IMR-90 (cell line): ENCODE measurements at places on chromosomes 6 and 20. TPM values are rescaled to one million over a fixed set of nuclear protein-coding genes. Genes with fewer than 3 reads are reported as not detected.
A peak's percentile ranks its signal among the peaks of the same experiment; 100 is the strongest.

- H3K4me1 ChIP-seq, result no peaks in the 10 kb centered on the region
- H3K36me3 ChIP-seq, result no peaks in the 10 kb centered on the region
These were observed 22.6 kb upstream of the CRISP1 start for GRCh38 chr6:49888742-49889431.

DNA sequence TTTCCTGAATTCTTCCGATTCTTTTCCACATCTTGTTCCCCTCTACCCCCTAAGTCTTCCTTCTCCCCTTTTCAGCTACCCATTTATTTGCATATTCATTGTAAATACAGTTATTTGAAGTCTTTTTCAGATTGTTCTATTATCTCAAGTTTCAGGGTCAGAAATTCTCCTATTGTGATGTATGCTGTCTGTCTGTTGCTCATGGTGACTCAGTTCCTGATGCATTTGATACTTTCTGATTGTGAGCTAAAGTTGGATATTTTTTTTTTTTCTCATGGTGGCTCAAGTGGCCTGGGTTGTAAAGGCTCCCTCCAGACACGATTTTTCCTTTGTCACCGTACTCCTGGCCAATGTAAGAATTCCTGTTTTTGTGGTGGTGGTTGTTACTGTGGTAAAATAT is 4.9 kb upstream of the PI16 start:
- peaks cover 5% of the 10 kb centered on the region; the same call in 1 of the 2 replicates for H3K4me1 ChIP-seq
- no peaks in the 10 kb centered on the region for H3K36me3 ChIP-seq
- H3K4me3 ChIP-seq, result no peak overlapping the region
- H3K27me3 ChIP-seq, result no peaks in the 10 kb centered on the region

GRCh38 chr20:54004445-54004844 is 65.9 kb downstream of the BCAS1 start:
- H3K4me3 ChIP-seq, result no peak overlapping the region
- no peak for DNase-seq
- H3K27me3 ChIP-seq, result no peaks in the 10 kb centered on the region; the same call in 1 of the 2 replicates
- H3K36me3 ChIP-seq, result no peaks in the 10 kb centered on the region
- no peak overlapping the region for H3K27ac ChIP-seq

DNA sequence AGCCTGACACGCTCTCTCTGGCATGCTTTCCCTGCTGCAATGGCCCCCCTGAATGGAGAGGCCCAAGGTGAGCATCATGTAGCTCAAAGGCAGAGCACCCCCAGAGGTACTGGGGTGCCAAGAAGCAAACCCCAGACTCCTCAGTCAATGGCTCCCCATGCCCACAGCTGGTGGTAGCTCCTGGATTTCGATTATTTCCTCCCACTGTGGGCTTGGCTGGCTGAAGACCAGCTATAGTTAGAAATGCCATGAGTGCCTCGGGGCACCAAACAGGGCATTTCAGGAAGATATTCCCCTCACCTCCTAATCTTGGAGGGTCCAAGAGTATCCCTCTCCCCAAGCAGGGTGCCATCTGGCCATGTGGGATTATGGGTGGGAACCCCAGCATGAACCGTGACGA is 16.8 kb downstream of the MAP1LC3A start:
- H3K27ac ChIP-seq, result no peak overlapping the region
- H3K36me3 ChIP-seq, result 0 out of 2 replicates have a peak, but pooled peaks cover 1% of the 10 kb centered on the region
- H3K4me1 ChIP-seq, result peaks cover 8% of the 10 kb centered on the region
- H3K4me3 ChIP-seq, result no peak overlapping the region
- DNase-seq, result no peak

DNA sequence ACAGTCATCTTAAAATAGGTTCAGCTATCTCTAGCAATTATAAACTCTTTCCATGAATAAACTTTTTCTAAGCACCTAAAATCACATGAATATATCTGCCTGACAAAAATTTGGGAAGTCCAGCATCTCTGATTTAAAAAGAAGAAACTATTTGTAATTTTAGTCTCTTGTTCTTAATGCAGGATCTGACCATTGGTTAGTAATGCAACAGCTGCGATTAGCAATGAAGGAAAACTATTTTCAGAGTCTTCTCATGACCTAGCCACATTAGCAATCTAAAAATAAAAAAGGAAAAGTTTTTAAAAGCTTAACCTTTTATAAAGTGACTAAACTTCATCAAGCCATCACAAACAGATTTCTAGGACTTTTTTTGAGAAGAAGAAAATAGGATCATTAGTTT is 97.5 kb downstream of the PTPRK start:
- H3K4me1 ChIP-seq, result no peaks in the 10 kb centered on the region
- no peaks in the 10 kb centered on the region for H3K27me3 ChIP-seq
- no peak for DNase-seq
- no peak overlapping the region for H3K4me3 ChIP-seq

DNA sequence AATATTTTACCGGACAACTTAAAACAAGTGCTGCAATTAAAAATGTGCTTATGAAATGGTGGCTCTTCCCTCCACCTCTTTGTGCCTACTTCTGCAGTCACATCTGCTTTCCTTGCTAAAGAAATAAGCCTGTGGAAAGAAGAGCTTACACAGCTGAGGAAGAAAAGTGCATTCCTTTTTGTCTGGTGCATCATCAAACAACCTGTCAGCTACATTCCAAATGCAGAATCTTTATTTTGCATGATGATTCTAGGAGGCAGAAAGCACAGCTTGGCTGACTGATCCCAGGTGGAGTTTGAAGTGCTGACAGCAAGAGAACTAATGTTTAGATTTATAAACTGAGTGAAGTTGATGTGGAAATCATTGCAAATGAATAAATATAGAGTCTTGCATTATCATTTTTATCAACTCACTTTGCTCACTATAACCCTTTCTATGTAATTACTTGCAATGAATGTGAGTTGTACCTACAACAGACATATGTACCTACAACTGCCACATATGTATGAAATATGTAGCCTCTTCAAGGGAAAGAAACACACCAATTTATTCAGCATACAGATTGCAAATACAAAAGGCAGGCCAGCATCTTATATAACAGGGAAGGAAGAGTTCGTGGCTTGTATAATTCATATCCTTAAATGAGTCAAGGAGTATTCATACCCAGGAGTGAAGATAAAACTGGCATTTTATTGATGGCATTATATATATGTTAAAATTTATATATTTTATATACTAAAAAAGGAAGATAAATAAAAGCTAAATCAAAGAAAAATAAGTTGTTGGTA is 223.4 kb upstream of the MCHR2 start:
- no peak overlapping the region for H3K4me3 ChIP-seq
- no peaks in the 10 kb centered on the region for H3K27me3 ChIP-seq
- peak; percentile 67 for DNase-seq
- H3K27ac ChIP-seq, result no peak overlapping the region

- no peaks in the 10 kb centered on the region for H3K4me1 ChIP-seq
- H3K36me3 ChIP-seq, result no peaks in the 10 kb centered on the region
- no peak overlapping the region for H3K4me3 ChIP-seq
- no peaks in the 10 kb centered on the region for H3K27me3 ChIP-seq
These were observed 1110.3 kb upstream of the MAP3K7 start for GRCh38 chr6:91697010-91697695.

GRCh38 chr6:167849846-167850459 is 23.2 kb downstream of the AFDN start:
- no peak overlapping the region for H3K27ac ChIP-seq
- no peak overlapping the region for H3K4me3 ChIP-seq
- H3K36me3 ChIP-seq, result no peaks in the 10 kb centered on the region
- H3K27me3 ChIP-seq, result no peaks in the 10 kb centered on the region
- DNase-seq, result no peak

GRCh38 chr6:30168741-30169140 is 5.4 kb downstream of the TRIM15 start:
- DNase-seq, result no peak
- H3K27me3 ChIP-seq, result peaks cover 59% of the 10 kb centered on the region
- no peak overlapping the region for H3K27ac ChIP-seq
- H3K4me1 ChIP-seq, result no peaks in the 10 kb centered on the region
- no peaks in the 10 kb centered on the region for H3K36me3 ChIP-seq

GRCh38 chr6:33683576-33684427 is 27.7 kb downstream of the UQCC2 start:
- DNase-seq, result no peak
- H3K27ac ChIP-seq, result no peak overlapping the region
- H3K27me3 ChIP-seq, result no peaks in the 10 kb centered on the region
- peaks cover 5% of the 10 kb centered on the region for H3K36me3 ChIP-seq
- H3K4me3 ChIP-seq, result no peak overlapping the region

DNA sequence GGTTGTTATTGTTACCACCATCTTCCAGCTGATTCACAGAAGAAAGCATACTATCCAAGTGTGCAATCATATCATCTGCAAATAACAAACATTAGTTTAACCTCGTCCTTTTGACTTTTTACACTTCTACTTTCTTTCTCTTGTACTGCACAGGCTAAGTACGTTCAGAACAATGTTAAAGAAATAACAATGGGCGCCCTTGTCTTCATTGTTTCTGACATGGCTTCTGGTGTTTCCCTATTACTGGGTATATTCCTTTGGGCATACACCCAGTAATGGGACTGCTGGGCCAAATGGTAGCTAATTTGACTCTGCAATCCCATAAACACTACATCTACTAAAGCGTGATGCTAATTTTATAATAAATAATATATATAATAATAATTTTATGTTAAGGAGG is 146.7 kb downstream of the GJA10 start:
- no peak overlapping the region for H3K4me3 ChIP-seq
- no peak for DNase-seq
- H3K27me3 ChIP-seq, result no peaks in the 10 kb centered on the region

GRCh38 chr6:160058603-160059215 is 62.9 kb upstream of the SLC22A1 start:
- H3K4me3 ChIP-seq, result no peak overlapping the region
- H3K27me3 ChIP-seq, result no peaks in the 10 kb centered on the region
- H3K4me1 ChIP-seq, result no peaks in the 10 kb centered on the region; the same call in 1 of the 2 replicates
- H3K36me3 ChIP-seq, result peaks cover 73% of the 10 kb centered on the region
- no peak overlapping the region for H3K27ac ChIP-seq
- DNase-seq, result no peak

- H3K36me3 ChIP-seq, result no peaks in the 10 kb centered on the region
- peak; percentile 65 for DNase-seq
- no peaks in the 10 kb centered on the region for H3K4me1 ChIP-seq
- no peak overlapping the region for H3K4me3 ChIP-seq
- no peak overlapping the region for H3K27ac ChIP-seq
These were observed 153.4 kb upstream of the SALL4 start for GRCh38 chr20:51955756-51956155.

GRCh38 chr6:39752835-39753724 is 27.9 kb upstream of the KIF6 start:
- H3K4me3 ChIP-seq, result no peak overlapping the region
- peaks cover 4% of the 10 kb centered on the region for H3K27me3 ChIP-seq
- no peaks in the 10 kb centered on the region for H3K36me3 ChIP-seq
- H3K27ac ChIP-seq, result no peak overlapping the region
- DNase-seq, result no peak

GRCh38 chr6:90835596-90836212 is 248.8 kb upstream of the MAP3K7 start:
- H3K4me1 ChIP-seq, result no peaks in the 10 kb centered on the region
- H3K27ac ChIP-seq, result no peak overlapping the region
- H3K27me3 ChIP-seq, result no peaks in the 10 kb centered on the region; the same call in 1 of the 2 replicates
- DNase-seq, result no peak
- H3K36me3 ChIP-seq, result no peaks in the 10 kb centered on the region

GRCh38 chr6:47592131-47592840 is 106.1 kb upstream of the ADGRF4 start:
- peaks cover under 1% of the 10 kb centered on the region; the same call in 1 of the 2 replicates for H3K4me1 ChIP-seq
- peaks cover 8% of the 10 kb centered on the region for H3K36me3 ChIP-seq
- no peak for DNase-seq
- no peak overlapping the region for H3K4me3 ChIP-seq
- no peak overlapping the region for H3K27ac ChIP-seq

- H3K4me1 ChIP-seq, result peaks cover 4% of the 10 kb centered on the region; the same call in 1 of the 2 replicates
- no peaks in the 10 kb centered on the region for H3K27me3 ChIP-seq
- H3K4me3 ChIP-seq, result no peak overlapping the region
- no peaks in the 10 kb centered on the region for H3K36me3 ChIP-seq
- H3K27ac ChIP-seq, result no peak overlapping the region
These were observed 82.0 kb downstream of the SLC22A3 start for GRCh38 chr6:160430203-160430602.

GRCh38 chr20:1528811-1529210 is 28.7 kb downstream of the SIRPD start:
- 0 out of 2 replicates have a peak, but pooled peaks cover 1% of the 10 kb centered on the region for H3K27me3 ChIP-seq
- no peak overlapping the region for H3K27ac ChIP-seq
- H3K4me1 ChIP-seq, result no peaks in the 10 kb centered on the region

- no peak overlapping the region for H3K4me3 ChIP-seq
- H3K36me3 ChIP-seq, result peaks cover 19% of the 10 kb centered on the region
- H3K27ac ChIP-seq, result no peak overlapping the region
- DNase-seq, result no peak
- H3K27me3 ChIP-seq, result no peaks in the 10 kb centered on the region
These were observed 44.4 kb downstream of the MDN1 start for GRCh38 chr6:89775150-89775549.

DNA sequence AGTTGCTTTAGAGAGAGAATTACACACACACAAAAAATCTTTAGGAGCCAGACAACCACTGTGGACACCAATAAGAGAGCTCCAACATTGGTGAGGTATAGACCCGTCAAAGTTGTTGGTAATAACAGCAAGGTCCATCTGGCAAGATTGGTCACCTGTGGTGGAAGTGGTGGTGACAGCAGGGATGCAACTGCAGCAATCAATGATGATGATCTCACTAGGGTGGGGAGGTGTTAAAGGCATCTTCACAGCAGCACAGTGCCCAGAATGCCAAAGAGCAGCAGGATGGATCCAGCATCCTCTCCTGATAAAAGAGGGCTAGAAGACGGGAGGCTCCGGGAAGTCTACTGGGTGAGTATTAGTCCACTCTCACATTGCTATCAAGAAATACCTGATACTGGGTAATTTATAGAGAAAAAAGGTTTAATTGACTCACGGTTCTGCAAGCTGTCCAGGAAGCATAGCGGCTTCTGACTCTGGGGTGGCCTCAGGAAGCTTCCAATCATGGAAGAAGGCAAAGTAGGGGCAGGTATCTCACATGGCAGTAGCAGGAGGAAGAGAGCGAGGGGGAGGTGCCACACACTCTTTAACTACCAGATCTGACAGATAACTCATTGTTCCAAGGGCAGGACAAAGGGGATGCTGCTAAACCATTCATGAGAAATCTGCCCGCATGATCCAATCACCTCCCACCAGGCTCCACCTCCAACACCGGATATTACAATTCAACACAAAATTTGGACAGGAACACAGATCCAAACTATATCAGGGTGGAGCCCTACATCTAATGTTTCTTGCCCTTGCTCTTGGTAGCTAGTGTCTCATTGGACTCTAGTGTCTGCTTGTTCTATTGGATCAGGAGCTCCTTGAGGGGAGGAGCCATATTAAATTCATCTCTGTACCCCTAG is 48.9 kb downstream of the KLHL31 start:
- H3K4me1 ChIP-seq, result peaks cover 4% of the 10 kb centered on the region
- no peak overlapping the region for H3K27ac ChIP-seq
- no peaks in the 10 kb centered on the region for H3K36me3 ChIP-seq
- DNase-seq, result no peak

Gene TRIM31
- polyA plus RNA-seq, result not detected in 2 replicates

Gene SYNDIG1
- not detected in 2 replicates for polyA plus RNA-seq

Gene KCNK17
- not detected in 2 replicates for polyA plus RNA-seq

Gene MCHR2
- not detected in 2 replicates for polyA plus RNA-seq
